CD14-positive monocyte (primary cell): ENCODE measurements at places on chromosomes 11 and 22.

DNA sequence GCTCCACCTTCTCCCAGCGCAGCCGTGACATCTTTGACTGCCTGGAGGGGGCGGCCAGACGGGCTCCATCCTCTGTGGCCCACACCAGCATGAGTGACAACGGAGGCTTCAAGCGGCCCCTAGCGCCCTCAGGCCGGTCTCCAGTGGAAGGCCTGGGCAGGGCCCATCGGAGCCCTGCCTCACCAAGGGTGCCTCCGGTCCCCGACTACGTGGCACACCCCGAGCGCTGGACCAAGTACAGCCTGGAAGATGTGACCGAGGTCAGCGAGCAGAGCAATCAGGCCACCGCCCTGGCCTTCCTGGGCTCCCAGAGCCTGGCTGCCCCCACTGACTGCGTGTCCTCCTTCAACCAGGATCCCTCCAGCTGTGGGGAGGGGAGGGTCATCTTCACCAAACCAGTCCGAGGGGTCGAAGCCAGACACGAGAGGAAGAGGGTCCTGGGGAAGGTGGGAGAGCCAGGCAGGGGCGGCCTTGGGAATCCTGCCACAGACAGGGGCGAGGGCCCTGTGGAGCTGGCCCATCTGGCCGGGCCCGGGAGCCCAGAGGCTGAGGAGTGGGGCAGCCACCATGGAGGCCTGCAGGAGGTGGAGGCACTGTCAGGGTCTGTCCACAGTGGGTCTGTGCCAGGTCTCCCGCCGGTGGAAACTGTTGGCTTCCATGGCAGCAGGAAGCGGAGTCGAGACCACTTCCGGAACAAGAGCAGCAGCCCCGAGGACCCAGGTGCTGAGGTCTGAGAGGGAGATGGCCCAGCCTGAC lies 2.5 kb downstream of the TSSC4 start:
- DNase-seq = no peak

DNA sequence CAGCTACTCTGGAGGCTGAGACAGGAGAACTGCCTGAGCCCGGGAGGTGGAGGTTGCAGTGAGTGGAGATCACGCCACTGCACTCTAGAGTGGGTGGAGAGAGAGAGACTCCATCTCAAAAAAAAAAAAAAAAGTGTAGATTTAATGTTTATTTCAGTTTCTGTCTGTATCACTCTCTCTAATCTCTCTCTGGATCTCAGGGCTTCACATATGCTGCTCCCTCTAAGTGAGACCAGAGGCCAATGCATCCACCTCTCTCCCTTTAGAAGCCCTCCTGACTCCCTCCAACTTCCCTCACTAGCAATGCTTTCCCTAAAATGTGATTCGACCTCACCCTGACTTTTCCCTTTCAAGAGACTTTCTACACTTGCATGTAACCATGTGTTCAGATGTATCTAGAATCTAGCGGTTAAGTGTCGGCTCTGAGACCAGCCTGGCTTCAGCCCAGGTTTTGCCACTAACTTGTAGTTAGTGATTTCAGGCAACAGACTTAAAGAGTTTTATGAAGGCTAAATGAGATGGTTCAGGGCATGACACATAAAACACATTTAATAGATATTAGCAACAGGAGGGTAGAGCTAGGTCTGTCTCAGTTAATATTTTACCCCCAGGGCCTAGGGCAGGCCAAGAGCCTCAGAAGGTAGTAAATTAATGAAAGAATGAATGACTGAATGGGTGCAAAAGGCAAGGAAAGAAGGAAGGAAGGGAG lies 364.3 kb downstream of the LARGE1 start:
- DNase-seq = no peak

DNA sequence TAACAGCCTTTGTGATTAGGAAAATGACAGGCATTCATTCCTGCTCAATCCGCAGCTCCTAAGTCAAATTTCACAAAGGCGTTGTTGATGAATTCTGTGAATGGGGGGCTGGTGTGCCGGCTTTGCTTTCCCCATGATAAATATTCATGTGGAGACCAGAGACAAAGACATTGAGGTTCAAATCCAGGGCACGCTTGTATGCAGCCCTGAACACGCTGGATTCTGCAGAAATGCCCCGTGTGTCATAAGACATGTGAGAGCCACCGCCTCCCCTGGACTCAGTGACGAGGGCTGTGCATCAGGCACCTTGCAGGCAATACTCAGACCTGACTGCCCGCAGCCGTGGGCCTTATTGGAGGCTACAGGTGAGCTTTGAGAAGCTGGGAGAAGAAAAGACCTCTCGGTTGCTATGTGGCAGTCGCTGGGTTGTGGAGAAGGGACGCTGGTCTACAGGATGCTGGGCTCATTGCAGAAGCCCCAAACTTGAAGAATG lies 906.2 kb downstream of the BRD1 start:
- no peak for DNase-seq

DNA sequence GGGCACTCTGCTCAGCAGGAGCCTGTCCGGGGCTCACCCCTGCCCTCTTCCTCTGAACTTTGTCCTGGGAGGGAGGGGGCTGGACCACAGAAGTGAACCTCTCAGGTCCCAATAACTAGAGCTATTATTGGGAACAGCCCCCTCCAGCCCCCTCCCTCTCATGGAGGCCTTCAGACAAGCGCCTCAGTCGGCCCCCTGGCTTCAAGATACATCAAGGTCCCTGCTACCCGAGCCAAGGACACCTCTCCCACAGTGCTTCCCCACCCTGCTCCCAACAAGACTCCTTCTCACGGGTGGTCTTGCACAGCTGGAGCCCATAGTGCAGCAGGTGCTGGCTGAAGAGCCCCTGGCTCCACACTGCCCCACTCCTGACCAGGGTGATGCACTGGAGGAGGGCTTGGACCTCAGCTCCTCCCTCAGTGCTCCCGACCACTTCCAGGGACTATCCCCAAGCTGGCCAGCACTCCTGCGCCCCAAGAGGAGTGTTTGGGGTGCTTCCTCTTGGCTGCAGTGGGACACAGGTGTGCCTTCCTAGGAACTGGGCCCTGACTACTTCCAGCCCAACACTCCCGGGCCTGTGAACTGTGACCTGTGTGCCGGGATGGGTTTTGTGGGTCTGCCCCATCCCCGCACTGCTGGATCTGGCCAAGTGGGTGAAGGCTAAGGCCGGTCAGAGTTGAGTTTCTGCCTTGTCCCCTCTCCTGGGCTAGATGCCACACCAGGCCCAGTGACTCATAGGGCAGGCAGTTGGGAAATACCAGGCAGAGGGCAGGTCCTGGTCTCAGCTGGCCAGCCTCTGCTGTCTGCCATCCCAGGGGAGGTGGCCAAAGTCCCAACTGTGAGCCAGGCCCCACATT lies 2.2 kb downstream of the PNPLA2 start:
- peak; percentile 84 for DNase-seq

GRCh38 chr22:33781411-33781810 lies 138.9 kb downstream of the LARGE1 start:
- no peak for DNase-seq

DNA sequence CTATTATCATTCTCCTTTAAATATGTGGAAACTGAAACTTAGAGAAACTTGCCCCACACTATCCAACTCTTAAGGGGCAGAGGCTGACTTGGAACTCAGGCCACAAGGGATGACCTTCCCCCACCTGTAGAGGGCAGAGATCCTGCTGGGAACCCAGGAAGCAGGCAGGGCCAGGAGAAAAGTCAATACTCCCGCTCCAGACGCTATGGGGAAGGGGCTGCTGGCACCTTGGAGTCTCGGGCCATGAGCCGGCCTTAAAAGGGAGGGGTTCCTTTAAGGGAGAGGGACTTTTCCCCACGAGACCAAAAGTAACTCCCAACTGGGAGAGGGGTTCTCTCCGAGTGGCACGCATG lies 620 bp upstream of the ANO5 start:
- no peak for DNase-seq

DNA sequence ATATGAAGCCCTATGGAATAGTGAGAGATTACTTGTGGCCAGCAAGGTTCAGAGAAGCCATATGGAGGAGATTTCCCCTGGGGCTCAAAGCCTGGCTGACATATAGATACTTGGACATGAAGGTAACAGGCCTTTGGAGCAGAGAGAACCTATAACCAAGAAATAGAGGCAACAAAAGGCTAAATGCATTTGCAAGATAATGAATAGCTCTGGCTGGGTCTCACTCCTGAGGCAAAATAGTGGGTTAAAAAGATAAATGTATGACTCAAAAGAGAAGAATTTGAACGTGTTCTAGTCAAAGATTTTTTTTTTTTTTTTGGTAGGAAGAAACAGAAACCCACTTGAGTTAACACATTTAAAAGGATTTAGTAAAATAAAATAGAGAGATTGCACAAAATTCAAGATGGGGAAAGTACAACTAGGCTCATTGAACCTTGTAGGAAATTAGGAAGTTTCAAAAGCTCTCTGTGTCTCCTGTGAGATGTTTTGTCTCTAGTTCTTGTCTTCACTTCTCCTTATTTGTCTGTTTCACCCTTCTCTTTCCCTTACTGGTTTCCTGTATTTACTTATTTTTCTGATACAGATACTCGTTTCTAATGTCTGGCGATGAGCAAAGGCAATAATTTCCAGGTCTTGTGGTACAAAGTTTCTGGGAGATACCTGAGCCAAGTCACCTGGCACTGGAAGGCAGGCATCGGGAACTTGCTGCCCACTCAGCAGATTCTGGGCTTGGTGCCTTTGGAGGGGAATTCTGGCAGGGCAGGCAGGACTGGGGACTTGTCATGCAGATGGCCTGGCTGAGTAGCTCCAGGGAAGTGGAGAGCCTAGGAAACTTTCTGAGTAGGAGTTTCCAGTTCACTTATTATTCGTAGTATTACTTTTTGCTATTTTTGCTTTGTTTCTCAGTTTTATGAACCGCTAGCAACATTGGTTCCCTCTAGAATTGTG lies 49.2 kb upstream of the SESN3 start:
- DNase-seq = peak; percentile 57

GRCh38 chr11:92698742-92699141 lies 270.7 kb upstream of the MTNR1B start:
- DNase-seq = no peak

DNA sequence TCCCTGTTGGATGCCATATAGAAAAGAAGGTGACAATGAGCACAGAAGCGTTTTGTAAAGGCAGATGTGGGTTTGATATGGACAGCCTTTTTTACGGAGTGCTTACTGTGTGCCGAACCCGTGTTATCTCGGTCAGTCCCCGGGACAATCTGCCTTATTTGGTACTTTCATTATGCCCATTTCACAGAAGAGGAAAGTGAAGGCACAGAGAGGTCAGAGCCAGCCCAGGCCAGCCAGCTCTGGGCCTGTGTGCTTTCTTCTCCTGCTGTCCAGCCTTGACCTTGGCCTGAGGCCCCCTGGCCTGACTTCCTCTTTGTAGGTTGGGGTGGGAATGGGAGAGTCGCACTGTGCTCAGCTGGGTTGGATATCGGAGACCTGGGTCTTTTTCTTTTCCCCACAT lies 628 bp upstream of the CRYBB1 start:
- DNase-seq = no peak

DNA sequence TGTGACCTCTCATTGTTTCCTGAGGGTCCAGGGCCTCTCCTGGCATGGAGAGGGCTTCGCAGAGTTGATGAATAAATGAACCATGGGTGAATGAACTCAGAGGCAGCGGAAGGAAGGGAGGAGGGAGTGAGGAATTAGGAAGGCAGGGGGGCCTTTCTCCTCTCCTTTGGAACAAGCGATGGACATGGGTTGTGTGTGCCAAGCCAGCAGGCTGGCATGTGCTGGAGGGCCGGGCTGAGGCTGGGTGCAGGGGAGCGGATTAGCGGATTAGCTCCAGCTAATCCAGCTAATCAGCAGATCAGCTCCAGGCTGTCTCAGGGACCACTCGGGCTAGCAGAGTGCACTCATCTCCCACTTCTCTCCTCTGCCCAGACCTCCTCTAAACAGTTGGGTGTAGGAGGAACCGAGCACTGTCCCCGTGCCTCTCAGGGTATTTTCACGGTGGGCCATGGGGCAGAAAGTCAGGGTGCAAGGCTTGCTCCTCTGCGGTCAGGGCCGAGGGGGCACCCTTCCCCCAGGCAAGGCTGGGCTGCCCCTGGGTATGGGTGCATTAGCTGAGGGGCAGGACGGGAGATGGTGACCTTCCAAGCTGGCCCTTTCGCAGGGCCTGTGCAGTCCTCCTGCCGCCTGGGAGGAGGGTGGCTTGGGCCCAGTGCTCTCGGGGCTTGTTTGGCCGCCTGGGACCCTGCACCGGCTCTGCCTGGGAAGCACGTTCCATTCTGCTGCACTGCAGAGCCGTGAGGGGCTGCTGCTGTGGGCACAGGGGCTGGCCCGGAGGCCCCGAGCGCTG lies 120.3 kb upstream of the B3GAT1 start:
- DNase-seq = no peak

- DNase-seq = no peak
Measured at GRCh38 chr11:133892126-133892525, 46.8 kb upstream of the SPATA19 start.

DNA sequence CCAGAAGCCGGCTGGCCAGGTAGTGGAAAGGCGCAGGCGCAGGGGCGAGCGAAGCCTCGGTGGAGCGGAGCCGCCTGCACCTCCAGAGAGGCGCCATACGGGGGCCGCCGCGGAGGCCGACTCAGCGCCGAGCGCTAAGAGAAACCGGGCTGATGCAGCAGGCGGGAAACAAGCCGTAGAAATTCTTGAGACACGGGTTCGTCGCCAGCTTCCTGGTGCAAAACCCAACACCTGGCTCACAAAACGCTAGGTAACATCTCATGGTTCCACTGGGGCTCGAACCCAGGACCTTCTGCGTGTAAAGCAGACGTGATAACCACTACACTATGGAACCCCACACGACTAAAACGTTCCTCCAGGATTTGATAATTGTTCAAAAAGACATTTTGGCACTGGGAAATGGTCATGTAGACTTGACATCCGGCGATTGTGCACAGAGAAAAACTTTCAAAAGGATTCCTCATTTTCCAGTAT lies 39.1 kb downstream of the OR4D9 start:
- DNase-seq = peak; percentile 69

- DNase-seq = no peak
Measured at GRCh38 chr11:5239046-5239445, 4.8 kb upstream of the HBD start.

- peak; percentile 32 for DNase-seq
Measured at GRCh38 chr22:38203090-38203810, 1.5 kb downstream of the MAFF start.
